Fibroblast of gingiva (primary cell): ENCODE measurements at places on chromosomes 11 and 22.

- peak; percentile 63 for DNase-seq
These were observed at the start of gene CDC42EP1 for GRCh38 chr22:37559901-37560607. CDC42EP1 (plus strand) TSS chr22:37560480; CDS start chr22:37566350, 5,870 bp downstream.

- DNase-seq: no peak
These were observed 1.4 kb upstream of the SYVN1 start for GRCh38 chr11:65135633-65136145.

- no peak for DNase-seq
These were observed 82.7 kb upstream of the EED start for GRCh38 chr11:86161837-86162236.

GRCh38 chr11:34501500-34501899, 12.1 kb downstream of the ELF5 start:
- peak; percentile 86 for DNase-seq

DNA sequence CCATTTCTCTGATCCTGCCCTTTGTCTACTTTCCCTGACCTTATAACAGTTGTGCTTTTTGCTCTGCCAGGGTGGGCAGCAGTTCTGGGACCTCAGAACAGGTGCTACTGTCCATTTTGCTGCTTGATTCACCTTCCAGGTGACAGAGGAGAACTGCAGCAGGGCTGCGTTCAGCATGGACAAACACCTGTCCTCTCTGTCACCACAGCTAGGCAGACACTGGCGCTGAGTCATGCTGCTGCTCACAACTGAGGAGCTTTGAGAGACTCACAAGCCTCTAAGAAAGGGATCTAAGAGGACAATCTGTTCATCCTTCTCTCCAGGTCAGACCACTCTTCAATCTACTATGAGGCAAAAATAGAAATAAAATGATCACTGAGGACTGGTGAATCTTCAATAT, 1144.5 kb upstream of the CCDC90B start:
- DNase-seq: no peak

GRCh38 chr11:91005458-91005857, 782.6 kb upstream of the CHORDC1 start:
- no peak for DNase-seq

DNA sequence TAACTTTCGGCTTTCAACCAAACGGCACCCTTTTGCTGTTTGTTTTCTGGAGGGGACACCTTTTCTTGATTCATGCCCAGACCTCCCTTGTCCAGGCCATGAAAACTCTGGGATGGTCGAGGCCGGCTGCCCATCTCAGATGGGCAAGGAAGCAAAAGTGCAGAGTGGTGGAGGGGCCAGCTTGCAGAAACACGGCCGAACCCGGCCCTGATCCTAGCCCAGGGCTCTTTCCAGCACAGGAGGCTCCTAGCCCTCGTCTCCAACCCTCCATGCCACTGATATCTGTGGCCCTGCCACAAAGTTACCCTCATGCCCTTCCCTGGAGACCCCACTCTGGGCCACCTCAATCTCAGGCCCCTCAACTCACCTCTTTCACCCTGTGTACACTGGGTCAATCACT, 18.9 kb upstream of the SLC22A12 start:
- DNase-seq: no peak

DNA sequence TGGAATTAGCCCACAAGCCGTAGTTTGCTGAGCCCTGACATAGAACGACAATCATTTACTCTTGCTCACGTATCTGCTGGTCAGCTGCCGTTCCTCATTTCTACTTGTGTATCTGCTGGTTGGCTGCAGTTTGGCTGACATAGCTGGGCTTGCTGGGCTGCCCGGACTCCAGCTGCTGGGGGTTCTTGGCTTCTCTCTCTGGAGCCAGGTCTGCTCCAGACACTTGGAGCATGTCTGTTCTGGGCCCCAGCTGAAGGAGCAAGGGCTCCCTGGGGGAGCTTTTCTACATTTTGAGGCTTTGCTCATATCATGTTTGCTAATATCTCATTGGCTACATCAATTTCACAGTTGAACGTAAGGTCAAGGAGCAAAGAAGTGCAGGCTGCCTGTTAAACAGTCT, 47.3 kb downstream of the PRDM11 start:
- no peak for DNase-seq
